Liver (tissue), 10 donors: ENCODE measurements at places on chromosomes 16 and 17. TPM values are rescaled to one million over a fixed set of nuclear protein-coding genes. Genes with fewer than 3 reads are reported as not detected.

TRPV3 gene
- polyA plus RNA-seq = 0.38 TPM

DNA sequence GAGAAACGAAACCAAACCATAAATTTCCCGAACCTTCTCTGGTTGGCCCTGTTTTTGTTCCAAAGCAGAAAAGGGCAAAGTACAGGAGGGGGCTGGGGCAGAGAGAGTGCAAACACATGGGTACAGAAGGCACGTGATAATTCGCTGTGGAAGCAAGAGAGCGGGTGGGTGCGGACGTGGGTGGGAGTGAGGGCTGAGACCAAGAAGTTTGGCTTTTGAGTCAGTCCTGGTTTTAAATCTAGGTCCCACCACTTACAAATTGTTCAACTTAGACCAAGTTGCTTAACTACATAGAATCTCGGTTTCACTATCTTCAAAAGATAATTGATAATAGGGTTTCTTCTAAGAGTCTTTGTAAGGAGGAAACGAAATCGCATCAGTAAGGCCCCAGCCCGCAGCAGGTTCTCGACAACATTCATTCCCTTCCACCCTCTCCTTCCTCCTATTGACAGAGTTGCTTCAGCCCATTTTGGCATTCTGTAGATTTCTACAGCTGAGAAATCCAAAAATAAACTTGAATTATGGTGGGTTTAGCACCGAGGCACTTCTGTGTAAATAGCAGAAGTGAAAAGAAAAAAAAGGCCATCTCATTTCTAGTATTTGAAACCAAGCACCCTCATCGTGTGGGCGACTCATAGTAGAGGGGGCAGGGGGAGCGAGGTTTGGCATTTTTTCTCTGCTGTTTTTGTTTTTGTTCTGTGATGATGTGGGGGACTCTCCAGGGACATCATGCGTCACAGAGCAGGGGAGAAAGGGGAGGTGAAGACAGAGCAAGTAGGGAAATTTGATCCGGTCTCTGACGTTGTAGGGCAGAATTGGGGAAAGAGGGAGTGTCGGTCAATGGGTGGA, 33.6 kb upstream of the CCR7 start:
- no peaks in the 10 kb centered on the region for H3K36me3 ChIP-seq
- no peak for DNase-seq
- H3K27ac ChIP-seq = peak overlapping the region; percentile 92
- H3K27me3 ChIP-seq = no peaks in the 10 kb centered on the region

CCDC137 gene
- polyA plus RNA-seq = 6.9 TPM

DNA sequence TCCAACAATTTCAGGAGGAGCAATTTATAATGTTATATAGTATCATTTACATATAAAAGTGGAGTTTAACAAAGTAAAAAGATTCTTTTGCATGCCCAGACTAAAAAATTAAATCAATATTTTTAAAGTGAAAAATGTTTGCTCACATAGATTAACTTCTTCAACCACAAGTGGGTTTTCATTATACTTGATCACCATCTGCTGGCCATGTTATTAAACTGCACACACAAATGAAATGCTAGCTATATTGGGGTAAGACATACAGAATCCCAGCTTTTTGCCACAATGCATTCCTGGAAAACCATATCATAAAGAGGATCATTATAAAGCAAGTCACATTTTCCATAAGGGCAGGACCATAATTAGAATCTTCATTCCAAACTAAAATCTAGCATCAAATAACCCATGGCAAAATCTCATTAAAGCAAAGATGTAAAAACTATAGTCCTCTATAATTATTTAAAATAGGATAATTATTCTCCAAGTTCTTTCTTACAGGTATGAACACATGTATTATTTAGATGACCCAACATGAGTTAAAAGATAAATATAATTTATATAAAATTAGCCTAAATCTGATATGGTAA, 26.3 kb downstream of the CEP112 start:
- no peaks in the 10 kb centered on the region for H3K4me1 ChIP-seq
- DNase-seq = no peak
- H3K4me3 ChIP-seq = no peak overlapping the region
- H3K27ac ChIP-seq = no peak overlapping the region

PYY gene
- polyA plus RNA-seq = not detected

DCAKD gene
- 13.6 TPM for polyA plus RNA-seq

- H3K27ac ChIP-seq = no peak overlapping the region
- no peaks in the 10 kb centered on the region for H3K27me3 ChIP-seq
- H3K36me3 ChIP-seq = no peaks in the 10 kb centered on the region
- no peak for DNase-seq
- no peaks in the 10 kb centered on the region for H3K4me1 ChIP-seq
Observed at GRCh38 chr16:75983741-75984381, 257.6 kb upstream of the CPHXL start.

PARD6A gene
- 2.4 TPM for polyA plus RNA-seq

NLGN2 gene
- 0.24 TPM for polyA plus RNA-seq

RGS9 gene
- 4.0 TPM for polyA plus RNA-seq

DNA sequence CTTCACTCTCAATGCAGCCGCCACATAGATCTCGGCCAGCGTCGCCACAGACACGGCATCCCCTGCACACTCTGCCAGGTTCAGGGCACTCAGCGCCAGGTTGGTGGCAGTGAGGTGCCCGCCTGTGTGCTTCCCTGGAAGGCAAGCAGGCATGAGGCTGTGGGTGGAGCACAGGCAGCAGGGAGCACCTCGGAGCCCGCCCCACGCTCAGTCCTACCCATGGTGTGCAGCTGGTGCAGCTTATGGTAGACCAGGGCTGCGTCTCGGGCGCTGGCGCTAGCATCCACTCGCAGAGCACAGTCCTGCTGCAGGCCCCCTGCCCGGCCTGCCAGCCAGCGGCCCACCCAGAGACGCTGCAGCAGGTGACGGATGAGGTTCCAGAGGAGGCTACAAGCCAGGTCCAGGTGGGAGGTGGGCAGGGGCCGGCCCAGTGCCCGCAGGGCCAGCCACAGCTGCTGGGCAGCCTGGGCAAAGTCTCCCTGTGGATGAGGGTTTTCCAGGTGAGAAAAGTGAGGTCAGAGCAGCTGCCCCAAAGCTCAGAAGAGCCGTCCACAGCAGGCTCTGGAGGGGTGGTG, 20.5 kb downstream of the SREBF1 start:
- peak overlapping the region; percentile 42 for H3K27ac ChIP-seq
- H3K27me3 ChIP-seq = no peaks in the 10 kb centered on the region
- H3K4me1 ChIP-seq = peaks cover 78% of the 10 kb centered on the region
- no peak for DNase-seq
- H3K36me3 ChIP-seq = peaks cover 10% of the 10 kb centered on the region

DNA sequence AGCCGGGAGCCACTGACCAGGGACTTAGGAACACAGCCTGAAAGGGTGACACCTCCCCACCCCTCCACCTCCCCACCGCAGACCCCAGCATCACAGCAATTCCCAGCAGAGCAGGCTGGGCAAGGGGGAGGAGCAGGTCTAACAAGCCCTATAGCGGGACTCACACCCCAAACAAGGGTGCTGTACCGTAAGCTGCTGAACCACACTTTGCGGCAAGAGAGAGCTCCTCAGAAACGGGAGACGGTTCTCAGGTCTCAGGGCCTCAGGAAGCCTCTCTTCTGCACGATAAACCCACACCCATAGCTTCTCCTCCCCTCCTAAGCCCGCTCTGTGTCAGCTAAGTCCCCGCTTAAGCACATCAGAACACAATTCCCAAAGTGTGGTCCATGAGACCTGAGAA, 11.7 kb upstream of the COTL1 start:
- no peaks in the 10 kb centered on the region for H3K4me1 ChIP-seq
- H3K27ac ChIP-seq = no peak overlapping the region
- no peak overlapping the region for H3K4me3 ChIP-seq

- peaks cover 40% of the 10 kb centered on the region for H3K36me3 ChIP-seq
- no peak for DNase-seq
- H3K27me3 ChIP-seq = no peaks in the 10 kb centered on the region
Observed at GRCh38 chr17:82242698-82242976, 13.8 kb downstream of the SLC16A3 start.

ALDH3A1 gene
- 0.10 TPM for polyA plus RNA-seq

DNA sequence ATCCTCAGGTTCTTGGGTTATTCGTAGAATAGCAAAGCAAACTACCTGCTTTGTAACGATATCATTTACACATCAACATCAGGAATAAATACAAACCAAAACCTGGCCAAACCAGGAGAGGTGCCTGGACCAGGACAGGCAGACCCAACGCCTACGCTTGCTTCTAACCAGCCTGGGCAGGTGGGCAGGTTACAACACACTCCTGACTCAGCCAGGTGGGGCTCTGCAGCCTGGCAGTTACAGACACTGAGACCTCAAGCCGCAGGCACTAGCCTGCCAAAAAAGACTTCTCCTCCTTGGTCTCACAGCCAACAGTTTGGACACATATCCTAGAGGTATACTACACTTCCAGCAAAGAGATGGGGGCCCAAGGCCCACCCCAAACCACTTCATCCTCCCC, 14.0 kb downstream of the ANKRD11 start:
- H3K4me1 ChIP-seq = peaks cover 22% of the 10 kb centered on the region
- no peaks in the 10 kb centered on the region for H3K27me3 ChIP-seq
- H3K36me3 ChIP-seq = no peaks in the 10 kb centered on the region
- peak overlapping the region; percentile 29 for H3K27ac ChIP-seq

DNA sequence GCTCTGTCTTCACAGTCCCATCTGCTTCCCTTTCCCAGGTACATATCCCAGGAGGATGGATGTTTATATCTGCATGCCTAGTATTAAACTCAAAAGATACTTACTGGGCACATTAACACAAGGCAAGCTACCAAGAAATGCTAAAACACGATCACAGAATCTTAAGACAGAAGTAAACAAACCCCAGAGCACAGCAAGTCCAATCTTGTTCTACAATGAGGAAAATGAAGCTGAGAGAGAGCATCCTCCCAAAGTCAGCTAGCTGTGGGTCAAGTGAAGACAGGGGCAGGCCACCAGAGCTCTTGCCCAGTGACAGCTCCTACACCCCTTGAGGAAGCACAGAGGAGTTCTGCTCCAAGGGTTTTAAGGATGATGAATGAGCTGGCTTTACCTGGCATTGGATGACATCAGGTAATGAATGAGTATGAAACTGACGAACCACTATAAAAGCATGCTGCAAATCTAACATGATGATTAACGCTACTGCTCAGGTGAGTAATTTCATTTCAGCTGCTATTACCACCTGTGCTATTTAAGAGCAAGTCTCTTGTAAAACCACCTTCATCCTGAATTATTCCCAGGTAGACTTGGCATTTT, 20.3 kb downstream of the XPO6 start:
- H3K36me3 ChIP-seq = peaks cover 4% of the 10 kb centered on the region
- H3K4me1 ChIP-seq = peaks cover 4% of the 10 kb centered on the region
- H3K27me3 ChIP-seq = no peaks in the 10 kb centered on the region
- no peak overlapping the region for H3K27ac ChIP-seq

NT5M gene
- polyA plus RNA-seq = 0.80 TPM

TAT gene
- polyA plus RNA-seq = 540 TPM

SEPTIN12 gene
- polyA plus RNA-seq = not detected

- no peak for DNase-seq
- H3K36me3 ChIP-seq = no peaks in the 10 kb centered on the region
- peaks cover 23% of the 10 kb centered on the region for H3K4me1 ChIP-seq
- peak overlapping the region; percentile 50 for H3K4me3 ChIP-seq
- peak overlapping the region; percentile 80 for H3K27ac ChIP-seq
- no peaks in the 10 kb centered on the region for H3K27me3 ChIP-seq
Observed at GRCh38 chr16:89256651-89257254, 39.2 kb downstream of the ZNF778 start.

GRCh38 chr17:10025224-10025623, 120.2 kb upstream of the RCVRN start:
- no peak overlapping the region for H3K27ac ChIP-seq
- H3K4me1 ChIP-seq = no peaks in the 10 kb centered on the region
- H3K27me3 ChIP-seq = peaks cover 8% of the 10 kb centered on the region
- DNase-seq = no peak

- DNase-seq = no peak
- no peak overlapping the region for H3K27ac ChIP-seq
- no peaks in the 10 kb centered on the region for H3K27me3 ChIP-seq
- no peaks in the 10 kb centered on the region for H3K36me3 ChIP-seq
Observed at GRCh38 chr16:21666772-21667171, 3.0 kb downstream of the OTOA start.

CHD9NB gene
- polyA plus RNA-seq = 0.18 TPM

DNA sequence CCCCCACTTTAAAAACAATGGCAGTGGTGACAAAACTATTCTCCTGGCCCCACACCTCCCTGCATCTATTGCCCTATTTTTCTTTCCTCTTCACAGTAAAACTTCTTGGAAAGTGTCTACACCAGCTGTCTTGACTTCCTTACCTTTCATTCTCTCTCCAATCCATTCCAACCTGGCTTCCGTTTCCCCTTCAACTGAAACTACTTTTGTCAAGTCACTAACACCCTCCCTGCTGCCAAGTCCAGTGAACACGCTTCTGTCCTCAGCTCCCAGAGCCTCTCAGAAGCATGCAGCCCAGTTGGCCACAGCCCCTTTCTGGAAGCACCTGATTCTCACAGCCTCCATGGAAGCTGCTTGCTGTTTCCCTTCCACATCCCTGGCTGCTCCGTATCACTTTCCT, 4.0 kb upstream of the SCN4A start:
- no peak for DNase-seq
- no peaks in the 10 kb centered on the region for H3K4me1 ChIP-seq
- no peak overlapping the region for H3K4me3 ChIP-seq

- no peak overlapping the region for H3K4me3 ChIP-seq
- peaks cover 5% of the 10 kb centered on the region for H3K4me1 ChIP-seq
- no peak overlapping the region for H3K27ac ChIP-seq
- no peaks in the 10 kb centered on the region for H3K27me3 ChIP-seq
- DNase-seq = no peak
- H3K36me3 ChIP-seq = no peaks in the 10 kb centered on the region
Observed at GRCh38 chr16:20910781-20911321, 10.3 kb downstream of the LYRM1 start.

ORC6 gene
- polyA plus RNA-seq = 0.56 TPM

- no peak for DNase-seq
- no peaks in the 10 kb centered on the region for H3K27me3 ChIP-seq
Observed at GRCh38 chr16:12334071-12334470, 357.5 kb downstream of the SNX29 start.

DNA sequence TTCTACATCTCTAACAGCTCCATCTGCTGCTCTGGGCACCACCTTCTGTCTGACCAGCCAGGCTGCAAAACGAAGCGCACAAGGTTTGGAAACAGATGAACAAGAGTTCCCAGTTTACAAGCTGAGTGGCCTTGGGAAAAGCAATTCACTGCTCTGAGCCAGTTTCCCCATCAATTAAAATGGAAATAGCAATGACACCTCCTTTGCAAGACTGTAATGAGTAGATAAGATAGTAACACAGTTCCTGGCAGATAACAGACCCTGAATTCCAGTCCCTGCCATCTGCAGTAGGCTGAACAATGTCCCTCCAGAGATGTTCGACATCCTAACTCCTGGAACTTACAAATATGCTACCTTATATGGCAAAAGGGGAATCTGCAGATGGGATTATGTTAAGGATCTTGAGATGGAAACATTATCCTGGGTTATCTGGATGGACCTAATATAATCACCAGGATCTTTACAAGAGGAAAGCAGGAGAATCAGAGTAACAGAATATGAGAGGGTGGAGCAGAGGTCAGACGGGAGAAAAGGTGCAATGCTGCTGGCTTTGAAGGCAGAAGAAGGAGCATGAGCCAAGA, 27.9 kb downstream of the CPPED1 start:
- DNase-seq = no peak
- peaks cover 9% of the 10 kb centered on the region for H3K36me3 ChIP-seq
- no peaks in the 10 kb centered on the region for H3K27me3 ChIP-seq
- H3K27ac ChIP-seq = no peak overlapping the region
- no peak overlapping the region for H3K4me3 ChIP-seq
- peaks cover 9% of the 10 kb centered on the region for H3K4me1 ChIP-seq

- no peaks in the 10 kb centered on the region for H3K27me3 ChIP-seq
- H3K36me3 ChIP-seq = no peaks in the 10 kb centered on the region
- DNase-seq = no peak
- H3K27ac ChIP-seq = peak overlapping the region; percentile 76
- H3K4me1 ChIP-seq = peaks cover 52% of the 10 kb centered on the region
Observed at GRCh38 chr17:62093188-62094155, 28.4 kb upstream of the MED13 start.

C17orf107 gene
- polyA plus RNA-seq = 0.19 TPM
